T47D (cell line): ENCODE measurements at places on chromosomes 2 and 18.
A peak's percentile ranks its signal among the peaks of the same experiment; 100 is the strongest.

DNA sequence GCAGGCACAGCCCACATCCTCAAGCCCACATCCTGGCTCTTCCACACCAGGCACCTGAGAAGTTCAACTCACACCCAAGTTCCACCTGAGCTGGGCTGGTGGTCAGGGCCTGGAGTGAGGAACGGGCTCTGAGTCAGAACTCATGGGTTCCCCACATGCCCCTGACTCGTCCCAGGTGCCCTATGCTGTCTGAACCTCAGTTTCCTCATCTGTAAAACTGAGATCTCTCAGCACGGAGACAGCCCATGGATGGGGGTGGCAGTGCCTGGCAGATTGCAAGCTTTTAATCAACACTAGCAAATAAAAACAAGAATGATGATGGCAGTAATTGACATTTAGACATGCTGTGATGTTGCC lies 307.8 kb downstream of the NDUFA10 start:
- DNase-seq, result no peak

DNA sequence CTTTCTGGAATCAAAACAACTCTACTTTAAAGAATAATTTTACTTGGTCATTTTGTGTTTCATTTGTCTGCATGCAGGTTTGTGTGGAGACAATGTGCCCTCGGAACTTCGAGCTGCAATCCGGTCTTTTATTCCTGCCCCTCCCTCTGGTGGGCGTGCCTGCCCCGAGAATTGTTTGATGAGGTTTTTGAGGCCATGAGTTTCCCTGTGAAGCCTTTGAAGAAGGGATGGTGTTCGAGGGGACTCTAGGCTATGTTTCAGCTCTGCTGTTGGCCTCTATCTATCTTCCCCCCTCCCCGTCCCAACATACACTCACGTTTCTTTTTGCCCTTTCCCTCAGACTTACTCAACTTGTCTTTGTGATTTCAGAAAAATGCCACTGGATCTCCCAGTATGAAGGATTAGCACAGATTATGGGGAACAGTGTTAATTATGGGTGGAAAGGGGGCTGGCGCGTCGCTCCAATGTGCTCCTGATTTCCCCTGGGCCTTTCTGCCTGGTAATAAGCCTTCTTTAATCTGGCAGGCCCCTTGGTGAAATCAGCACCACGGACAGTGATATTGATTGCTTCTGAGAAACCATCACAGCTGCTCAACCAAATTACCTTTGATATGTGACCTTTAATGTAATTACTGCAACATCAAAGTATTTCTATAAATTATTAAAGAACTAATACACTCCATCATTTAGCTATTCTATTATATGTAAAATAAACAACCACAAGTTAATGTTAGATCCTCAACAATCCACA lies 82.2 kb downstream of the CELF4 start:
- DNase-seq, result peak; percentile 14

DNA sequence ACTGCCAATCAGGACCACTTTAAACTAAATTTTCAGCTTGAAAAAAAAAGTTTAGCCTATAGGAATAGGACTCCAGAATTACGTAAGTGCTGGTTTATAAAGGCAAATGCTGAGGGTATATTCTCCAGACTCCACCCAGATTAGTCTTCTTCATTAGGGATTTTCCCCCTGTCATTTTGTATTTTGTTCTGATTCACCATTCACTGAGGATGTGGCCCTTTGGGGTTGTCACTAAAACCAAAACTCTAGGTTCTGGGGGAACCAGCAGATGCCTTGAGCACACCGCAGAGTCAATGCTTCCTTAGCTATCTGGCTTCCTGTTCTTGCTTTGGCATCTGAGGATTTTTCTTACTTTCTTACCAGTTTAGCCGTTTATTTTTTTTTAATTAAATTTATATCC lies 10.5 kb downstream of the SCYGR4 start:
- no peak for DNase-seq

DNA sequence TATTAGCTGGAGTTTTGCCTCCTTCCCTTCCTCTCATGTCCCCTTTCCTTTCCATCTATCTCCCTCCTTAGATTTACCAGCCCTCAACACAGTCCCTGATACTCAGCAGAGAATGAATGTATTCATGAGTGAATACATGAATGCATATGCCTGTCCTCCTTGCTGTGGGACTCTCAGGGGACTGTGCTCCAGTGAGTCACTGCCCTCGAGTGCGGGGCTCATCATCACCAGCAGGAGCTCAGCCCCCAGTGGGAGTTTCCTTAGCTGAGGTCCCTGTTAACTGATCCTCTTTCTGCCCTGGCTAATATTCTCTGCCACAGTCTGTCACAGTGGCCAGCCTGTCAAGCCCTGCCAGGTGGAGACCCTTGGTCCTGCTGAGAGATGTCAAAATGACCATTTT lies 104.9 kb upstream of the LHCGR start:
- DNase-seq, result no peak

DNA sequence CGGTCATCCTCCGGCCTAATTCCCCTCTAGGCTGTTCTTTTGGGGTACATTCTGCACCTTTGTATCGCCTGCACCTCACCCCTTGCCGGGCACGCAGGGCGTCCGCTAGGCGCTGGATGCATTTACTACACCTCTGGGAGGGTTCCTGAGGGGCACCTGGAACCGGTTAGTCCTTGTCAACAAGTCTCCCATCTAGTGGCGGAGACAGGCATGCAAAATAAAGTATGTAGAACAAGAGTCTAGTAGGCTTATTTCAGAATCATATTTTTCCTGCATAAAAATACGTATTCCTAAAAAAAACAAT lies 705 bp upstream of the TEX261 start:
- DNase-seq, result peak; percentile 71

DNA sequence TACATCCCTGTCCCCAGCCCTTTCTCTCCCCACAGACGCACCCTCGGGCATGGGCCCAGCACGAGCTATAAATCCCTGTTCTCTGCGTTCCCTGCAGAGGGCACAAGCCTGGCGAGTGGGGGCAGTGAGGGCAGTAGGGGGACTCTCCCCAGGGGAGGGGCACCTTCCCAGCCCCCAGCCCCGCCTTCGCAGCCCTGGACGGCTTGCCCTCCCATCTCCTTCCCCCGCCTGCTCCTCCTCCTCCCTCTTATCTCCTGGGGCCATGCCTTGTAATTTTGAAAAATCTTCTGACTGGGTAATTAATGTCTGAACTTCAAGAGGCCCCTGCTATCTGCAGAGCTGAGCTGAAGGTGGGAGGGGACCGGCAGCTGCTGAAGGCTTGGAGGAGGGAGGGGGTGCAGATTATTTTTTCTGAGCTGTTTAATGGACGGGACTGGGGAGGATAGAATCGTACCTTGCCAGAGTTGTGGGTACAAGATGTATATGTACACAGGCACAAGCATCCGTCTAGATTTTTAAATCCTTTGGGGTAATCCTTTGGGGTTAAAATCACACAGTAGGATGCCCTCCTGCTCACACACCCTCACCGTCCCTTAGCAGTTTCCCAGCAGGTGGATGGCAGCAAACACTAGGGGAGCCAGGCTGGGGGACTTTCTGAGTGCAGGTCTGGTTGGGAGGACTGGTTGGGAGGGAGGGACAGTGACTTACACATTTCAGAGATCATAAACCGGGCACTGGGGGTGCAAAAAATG lies 121.9 kb downstream of the SMAD7 start:
- no peak for DNase-seq

GRCh38 chr2:98944775-98945174 lies 8.8 kb upstream of the CRACDL start:
- DNase-seq, result no peak

- no peak for DNase-seq
Measured at GRCh38 chr2:178732913-178733312, 74.3 kb downstream of the TTN start.

GRCh38 chr2:234258562-234259141 lies 208.2 kb downstream of the SPP2 start:
- DNase-seq, result no peak

- DNase-seq, result no peak
Measured at GRCh38 chr18:30386624-30387023, 655.9 kb downstream of the DSC3 start.

DNA sequence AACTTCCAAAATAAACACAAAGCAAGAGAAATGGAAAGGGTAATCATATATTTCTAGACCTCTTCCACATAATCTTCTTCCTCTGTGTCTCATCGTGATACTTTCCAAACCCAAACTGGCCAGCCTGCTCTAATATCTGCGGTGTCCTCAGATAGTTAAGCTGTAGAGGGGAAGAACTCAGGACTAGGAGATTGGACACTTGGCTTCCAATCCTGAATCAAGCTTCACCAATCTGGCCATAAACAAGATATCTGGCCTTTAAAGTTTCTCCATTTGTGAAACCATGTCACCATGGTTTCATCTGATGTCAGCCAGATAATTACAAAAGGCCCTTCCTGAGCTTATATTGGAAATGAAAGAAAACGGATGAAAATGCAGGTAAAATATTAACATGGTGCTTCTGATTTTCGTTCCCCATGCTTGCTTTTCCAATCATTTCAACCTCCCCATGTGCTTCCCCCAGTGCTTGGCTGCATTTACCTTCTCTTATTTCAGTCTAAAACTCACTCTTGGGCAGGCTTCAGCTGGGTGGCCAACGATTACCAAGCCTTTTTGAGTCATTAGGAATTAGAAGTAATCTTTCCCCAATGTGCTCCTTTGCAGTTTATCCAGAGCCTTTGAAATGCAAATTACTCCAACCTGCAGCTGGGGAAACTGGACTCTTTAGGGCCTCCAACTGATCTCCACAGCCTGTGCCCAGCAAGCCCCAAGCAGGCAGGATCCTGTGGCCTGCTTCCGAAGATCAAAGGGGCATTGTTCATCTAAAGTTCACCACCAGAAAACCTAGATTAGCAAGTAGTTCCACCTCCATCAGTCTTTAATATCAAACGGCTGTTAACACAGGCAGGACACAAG lies 44.5 kb upstream of the MYCN start:
- DNase-seq, result no peak

GRCh38 chr2:64869126-64869525 lies 120.1 kb upstream of the SLC1A4 start:
- no peak for DNase-seq

- DNase-seq, result no peak
Measured at GRCh38 chr2:109336296-109336695, 207.3 kb downstream of the SH3RF3 start.

- peak; percentile 53 for DNase-seq
Measured at GRCh38 chr2:178404368-178404767, 46.6 kb downstream of the PRKRA start.
